Activated T-cell treated with anti-CD3 and anti-CD28 coated beads for 24 hours (primary cell): ENCODE measurements at places on chromosomes 11 and 22.

DNA sequence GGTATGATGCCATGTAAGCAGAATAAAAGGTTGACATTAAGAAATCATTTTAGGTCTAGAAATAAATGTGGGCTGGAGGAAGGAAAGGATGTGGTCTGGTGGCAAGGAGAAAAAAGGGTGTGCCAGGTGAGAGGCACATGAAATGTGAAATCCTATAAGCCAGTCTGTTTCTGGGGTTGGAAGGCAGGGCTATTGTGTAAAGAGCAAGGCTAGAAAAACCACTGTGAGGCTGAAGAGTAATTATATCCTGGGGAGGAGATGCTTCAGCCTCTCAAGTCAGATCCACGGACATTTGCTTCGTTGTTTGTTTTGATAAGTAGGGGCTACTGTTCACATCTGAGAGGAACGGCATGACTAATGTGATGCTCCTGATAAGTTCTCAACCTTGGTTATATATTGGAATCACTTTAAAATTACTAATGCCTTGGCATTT, 77.5 kb upstream of the CTSC start:
- no peak for DNase-seq

DNA sequence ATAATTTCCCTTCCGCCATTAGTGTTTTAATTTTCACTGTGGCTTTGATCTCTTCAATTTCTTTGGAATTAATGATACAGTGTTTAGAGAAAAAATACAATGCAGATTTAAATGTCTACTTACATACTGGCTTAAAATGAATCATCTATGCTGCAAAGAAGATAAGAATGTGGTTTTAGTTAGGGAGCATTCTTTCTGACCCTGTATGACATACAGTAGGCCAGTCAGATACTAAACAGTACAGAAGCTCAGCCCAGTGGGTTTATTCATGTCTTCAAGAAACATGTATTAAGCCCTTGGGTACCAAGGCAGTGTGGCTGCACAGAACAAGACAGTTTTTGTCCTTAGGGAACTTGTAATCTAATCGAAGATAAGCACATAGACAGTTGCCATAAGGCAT, 268.8 kb downstream of the DDX10 start:
- no peak for DNase-seq

DNA sequence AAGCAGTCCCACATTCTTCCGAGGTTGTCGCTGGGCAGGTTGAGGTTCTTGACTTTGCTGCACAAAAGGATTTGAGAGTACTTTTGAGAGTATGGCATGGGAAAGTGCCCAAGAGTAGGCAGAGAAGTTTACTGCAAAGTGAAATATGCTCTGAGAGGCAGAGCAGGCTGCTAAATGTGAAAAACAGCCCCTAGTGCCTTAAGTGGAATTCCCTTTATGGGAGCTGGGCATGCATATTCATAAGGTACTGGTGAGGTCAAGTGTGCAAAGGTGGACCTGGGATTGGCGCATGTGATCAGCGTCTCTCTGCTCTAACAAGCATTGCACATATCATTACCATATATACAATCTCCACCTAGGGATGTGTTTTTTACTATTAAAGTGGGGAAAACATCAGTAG, 12.0 kb upstream of the APOL4 start:
- no peak for DNase-seq

- DNase-seq, result no peak
These were observed 106.2 kb upstream of the TP53AIP1 start for GRCh38 chr11:129048911-129049310.

DNA sequence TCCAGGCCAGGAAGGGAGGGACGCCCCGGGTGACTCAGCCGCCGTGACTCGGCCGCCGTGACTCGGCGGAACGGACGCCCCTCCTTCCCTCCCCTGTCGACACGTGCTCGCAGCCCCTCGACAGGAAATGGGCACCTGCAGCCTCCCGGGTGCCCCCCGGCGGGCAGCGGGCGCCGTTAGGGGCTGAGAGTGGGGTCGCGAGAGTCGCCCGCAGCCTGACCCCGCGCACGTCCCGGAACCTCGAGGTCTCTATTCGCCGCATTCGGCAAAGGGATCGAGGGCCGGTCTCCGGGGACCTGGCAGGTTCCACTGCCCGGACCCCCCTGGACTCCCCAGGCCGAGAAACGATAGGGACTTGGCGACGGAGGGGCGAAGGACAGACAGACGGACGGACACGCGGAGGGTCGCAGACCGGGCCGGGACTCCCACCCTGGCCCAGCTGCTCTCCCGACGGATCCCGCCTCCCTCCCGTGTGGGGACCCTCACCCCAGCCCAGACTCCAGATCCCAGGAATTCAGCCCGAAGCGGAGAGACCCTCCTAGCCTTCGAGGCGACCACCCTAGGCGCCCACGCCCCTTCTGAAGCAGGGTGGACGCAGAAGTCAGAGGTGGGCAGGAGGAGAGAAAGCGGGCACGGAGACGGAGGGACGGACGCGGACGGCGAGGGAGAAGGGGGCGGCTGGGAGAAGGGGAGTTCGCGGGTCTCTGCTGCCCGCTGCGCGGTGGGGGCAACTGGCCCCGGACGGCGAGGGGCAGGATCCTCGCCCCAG, 648 bp downstream of the FOSL1 start:
- DNase-seq, result peak; percentile 71

- peak; percentile 39 for DNase-seq
These were observed 1.1 kb downstream of the SRSF8 start for GRCh38 chr11:95067841-95068219.

DNA sequence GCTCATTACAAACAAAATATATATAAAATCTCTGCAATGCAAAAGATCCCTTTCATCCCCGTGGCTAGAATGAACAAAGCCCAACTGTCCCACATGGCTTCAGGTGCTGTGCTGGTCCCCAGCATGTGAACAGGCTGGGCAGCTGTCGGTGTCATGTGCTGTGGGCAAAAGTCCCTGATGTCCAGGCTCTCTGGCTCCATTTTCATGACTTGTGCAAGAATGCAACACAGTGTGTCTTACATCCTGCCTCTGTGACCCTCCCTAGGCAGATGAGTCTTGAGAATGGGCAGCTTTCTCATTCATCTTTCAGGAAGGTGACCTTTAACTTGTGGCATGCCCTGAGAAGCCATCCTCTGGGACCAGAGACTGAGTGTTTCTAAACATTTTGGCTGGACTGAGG, 14.5 kb downstream of the GUCD1 start:
- no peak for DNase-seq

- no peak for DNase-seq
These were observed 26.2 kb upstream of the TMEM123 start for GRCh38 chr11:102478673-102479299.

DNA sequence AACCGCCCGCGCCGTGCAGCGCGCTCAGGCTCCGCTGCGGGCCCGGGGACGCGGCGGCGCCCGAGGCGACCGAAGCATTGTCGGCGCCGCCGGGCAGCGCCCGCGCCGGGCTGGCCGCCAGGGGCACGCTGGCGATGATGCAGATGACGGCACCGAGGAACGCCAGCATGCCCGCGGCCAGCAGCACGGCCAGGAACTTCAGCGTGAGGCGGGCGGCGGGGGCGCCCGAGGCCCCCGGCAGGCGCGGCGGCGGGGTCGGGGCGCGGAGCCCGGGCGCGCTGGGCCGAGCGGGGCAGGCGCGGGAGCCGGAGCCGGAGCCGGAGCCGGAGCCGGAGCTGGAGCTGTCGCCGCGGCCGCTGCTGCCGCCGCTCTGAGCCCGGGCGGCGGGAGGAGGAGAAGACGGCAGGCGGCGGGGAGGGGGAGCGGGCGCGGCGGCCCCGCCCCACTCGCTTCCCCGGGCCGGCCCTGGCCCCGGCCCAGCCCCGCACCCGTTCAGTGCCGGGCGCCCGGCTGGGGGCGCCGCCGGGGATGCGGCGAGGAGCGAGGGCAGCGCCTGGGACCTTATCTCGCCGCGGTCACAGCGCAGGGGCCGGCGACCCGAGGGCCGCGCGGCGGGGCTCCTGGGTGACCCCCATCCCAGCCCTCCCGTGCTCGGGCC, at the start of gene NPTXR:
Gene NPTXR, minus strand, starts transcription at position 372 of the 658 bp plus-strand sequence.
- DNase-seq, result no peak

- no peak for DNase-seq
These were observed 1512.0 kb downstream of the BRD1 start for GRCh38 chr22:48315439-48316256.

GRCh38 chr11:10317151-10317755, 12.4 kb downstream of the ADM start:
- no peak for DNase-seq

- DNase-seq, result no peak
These were observed 7.6 kb downstream of the DLG2 start for GRCh38 chr11:85619499-85619898.

GRCh38 chr11:1092145-1092670, 17.5 kb downstream of the MUC2 start:
- no peak for DNase-seq

DNA sequence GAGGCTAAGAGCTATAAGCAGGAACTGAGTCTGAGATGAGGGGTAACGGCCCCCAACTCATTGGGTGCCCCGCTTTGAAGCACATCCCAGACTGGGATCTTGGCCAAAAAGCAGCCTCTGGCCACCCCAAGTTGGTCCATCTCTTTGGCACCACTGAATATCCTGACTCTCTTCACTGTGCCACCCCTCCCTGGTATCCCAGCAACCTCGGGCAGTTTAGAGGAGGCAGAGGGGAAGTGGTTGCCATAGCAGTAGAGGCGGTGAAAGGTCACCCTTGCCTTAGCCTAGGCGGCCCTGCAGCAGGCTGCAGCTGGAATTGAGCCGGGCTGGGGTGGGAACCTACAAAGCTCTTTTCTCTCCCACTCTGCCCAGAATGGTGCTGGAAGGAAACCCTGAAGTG, 1.1 kb downstream of the PELI3 start:
- no peak for DNase-seq

- no peak for DNase-seq
These were observed 44.9 kb upstream of the VSTM5 start for GRCh38 chr11:93895106-93895862.

DNA sequence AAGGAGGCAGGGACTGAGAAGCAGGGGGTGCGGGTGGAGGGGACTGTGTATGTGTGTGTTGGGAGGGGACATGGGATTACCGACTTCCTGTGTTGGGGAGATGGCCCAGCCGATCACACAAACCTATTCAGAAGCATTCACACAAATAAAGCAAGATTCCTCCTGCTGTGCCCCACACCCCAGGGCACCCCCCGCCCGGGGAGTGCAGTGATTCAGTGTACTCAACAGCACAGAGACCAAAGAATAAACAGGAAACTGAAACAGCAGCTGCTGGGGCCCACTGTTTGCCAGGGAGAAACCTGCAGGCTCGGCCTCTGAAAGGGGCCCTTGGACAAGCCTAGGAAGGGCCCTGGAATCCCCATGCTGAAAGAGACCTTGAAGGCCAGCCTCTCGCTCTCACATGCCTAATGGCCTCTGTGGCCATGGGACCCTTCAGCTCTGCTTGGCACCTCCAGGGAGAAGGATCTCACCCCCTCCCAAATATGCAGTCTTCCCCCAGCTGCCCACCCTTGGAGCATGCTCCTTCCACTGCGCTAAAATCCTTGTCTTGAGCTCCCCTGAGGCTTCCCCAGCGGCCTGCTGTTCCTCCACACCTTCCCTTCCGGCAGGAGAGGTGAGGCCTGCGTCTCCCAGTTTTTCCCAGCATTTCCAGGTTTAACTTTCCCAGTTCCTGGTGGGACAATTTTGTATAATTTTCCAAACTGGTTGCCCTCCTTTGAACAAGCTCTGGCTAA, 72.9 kb downstream of the CSNK2A3 start:
- DNase-seq, result no peak

GRCh38 chr11:103541186-103541795, 432.1 kb downstream of the DYNC2H1 start:
- no peak for DNase-seq

DNA sequence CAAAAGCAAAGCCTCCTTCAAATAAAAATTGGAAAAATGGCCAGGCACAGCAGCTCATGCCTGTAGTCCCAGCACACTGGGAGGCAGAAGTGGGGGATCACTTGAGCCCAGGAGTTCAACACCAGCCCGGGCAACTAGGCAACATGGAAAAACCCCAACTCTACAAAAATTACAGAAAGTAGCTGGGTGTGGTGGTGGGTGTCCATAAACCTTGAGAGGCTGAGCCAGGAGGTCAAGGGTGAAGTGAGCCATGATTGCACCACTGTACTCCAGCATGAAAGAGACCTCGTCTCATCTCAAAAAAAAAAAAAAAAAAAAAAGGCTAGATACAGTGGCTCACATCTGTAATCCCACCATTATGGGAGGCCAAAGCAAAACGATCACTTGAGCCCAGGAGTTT, 22.3 kb downstream of the DDX6 start:
- no peak for DNase-seq

- DNase-seq, result no peak
These were observed 149.8 kb downstream of the DSCAML1 start for GRCh38 chr11:117647207-117647606.

DNA sequence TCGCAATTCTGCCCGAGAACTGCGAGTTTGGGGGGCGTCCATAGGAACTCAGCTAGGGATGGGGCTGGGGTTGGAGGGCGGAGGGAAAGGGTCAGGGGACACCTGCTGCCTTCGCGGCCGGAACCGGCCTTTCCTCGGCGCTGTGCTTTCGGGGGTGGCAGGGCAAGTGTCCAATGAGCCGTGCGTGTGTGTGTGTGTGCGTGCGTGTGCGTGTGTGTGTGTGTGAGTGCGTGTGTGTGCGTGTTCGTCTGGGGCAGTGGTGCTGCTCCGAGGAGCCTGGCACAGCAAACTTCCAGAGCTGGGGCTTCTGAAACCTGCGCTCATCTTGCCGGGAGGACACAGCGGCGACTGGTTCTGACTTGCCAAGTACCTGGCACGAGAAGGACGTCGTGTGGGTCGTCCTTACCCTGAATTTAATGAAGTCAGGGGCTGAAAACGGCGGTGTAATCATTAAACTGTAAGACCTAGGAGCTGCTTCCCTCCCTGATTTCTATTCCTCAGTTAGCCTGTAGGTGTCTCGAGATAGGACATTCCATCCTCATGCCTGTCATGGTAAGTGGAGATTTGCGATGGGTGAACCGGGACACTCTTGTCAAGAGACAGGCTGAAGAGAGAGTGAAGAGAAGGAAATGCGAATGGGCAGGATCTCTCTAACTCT, 27.0 kb upstream of the AMOTL1 start:
- no peak for DNase-seq

DNA sequence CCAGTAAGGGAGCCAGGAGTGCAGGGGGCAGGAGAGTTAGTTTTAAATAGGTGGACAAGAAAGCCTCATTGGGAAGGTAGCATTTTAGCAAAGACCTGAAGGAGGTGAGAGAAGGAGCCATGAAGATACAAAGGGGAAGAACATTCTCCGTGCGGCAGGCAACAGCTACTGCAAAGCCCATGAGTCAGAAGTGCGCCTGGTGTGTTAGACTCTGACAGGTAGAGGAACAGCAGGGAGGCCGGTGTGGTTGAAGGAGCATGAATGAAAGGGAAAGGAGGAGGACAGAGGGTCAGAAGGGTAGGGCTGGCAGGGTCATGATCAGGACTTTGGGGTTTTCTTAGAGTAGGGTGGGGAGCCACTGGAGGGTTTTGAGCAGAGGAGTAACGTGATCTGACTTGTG, 34.5 kb upstream of the PAMR1 start:
- no peak for DNase-seq

DNA sequence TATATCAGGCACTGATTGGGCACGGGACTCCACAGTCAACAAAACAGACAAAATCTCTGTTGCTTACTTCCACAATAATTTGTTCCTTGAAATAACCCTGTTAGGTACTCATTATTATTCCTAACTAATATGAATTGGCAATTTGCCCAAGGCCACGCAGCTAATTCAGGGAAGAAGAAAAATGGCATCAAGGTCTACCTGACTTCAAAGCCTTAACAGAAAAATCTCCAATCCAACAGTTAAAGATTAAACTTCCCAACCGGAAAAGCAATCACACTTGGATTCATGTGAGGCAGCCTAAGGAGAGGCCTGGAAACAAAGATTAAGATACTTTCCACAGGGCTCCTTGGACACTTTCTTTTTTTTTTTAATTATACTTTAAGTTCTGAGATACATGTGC, 68.9 kb downstream of the PRCP start:
- no peak for DNase-seq
